NCI-H345 (cell line): ENCODE measurements at places on chromosomes 5 and 9.

DNA sequence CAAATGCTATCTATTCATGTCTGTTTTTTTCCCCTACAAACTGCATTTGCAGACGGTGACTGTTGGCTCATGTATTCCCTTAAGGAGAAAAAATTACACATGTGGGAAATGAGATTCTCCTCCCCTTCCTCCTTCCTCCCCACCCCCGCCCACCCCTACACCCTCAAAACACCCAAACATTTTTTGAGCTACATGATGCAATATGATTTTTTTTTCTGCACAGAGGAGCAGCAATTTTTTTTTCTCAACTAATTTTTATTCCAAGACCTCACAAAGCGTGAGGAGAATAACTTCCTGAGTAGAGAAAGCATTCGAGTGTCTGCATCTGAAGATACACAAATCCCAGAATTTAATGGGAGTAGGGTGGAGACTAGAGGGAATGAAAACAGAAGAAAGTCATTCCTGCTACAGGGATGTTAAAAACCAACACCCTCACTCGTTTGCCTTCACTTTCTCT, 118.1 kb downstream of the PRDM6 start:
- no peak for DNase-seq

GRCh38 chr5:177233206-177233605, 70.3 kb downstream of the RAB24 start:
- no peak for DNase-seq

GRCh38 chr9:116190637-116191396, 37.2 kb downstream of the PAPPA start:
- DNase-seq: no peak

DNA sequence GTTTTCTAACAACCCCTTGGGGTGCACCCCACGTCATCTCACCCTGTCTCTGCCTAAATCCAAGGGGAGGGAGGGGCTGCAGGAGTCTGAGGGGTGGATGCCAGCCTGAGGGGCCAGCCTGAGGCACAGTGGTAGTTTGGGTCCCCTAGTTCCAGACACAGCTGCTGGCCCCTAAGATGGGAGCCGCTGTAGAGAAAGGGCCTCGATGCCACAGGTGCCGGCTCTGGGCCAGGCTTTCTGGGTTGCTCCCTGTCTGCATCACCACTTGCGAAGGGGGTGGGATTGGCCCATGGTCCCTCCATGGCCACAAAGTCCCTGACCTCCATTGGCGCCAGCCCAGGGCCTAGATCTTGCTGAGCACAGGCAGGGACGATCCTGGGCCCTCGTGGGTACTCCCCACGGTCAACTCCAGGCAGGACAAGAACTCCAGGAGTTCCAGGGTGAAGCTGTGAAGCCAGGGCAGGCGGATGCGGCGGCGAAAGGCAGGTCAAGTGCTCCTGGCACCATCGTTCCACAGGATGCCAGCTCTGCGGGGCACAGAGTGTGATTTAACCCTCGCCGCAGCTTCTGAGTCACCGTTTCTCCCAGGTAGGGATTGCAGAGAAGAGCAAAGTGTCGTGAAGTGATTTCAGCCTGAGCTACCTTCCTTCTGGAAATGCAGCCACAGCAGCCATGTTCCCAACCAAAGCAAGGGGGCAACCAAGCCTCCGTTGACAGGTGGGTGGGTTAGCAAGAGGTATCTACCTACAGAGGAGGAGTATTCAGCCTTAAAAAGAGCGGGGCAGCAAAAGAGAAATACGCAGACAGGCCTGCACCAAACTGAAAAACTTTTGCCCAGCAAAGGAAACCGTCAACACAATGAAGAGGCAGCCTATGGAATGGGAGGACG, 41.6 kb upstream of the EXOC3 start:
- DNase-seq: no peak

- no peak for DNase-seq
These were observed 7.5 kb upstream of the RAPGEF1 start for GRCh38 chr9:131747352-131747751.

DNA sequence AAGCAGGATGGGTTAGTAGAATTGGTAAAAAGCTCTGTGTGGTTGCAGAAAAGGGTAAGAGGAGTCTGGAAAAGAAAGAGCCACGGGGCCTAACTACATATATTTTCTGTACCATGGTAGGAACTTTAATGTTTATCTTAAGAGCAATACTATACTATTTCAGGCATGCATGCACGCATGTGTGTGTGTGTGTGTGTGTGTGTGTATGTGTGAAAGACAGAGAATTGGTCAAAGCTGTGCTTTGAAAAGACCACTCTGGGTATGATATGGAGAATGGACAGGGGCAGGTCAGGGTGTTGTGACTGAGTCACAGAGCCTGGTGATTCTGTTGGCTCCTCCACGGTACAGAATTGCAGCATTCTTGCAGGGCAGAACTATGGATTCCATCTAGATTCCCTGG, 339.3 kb downstream of the SLIT3 start:
- no peak for DNase-seq

DNA sequence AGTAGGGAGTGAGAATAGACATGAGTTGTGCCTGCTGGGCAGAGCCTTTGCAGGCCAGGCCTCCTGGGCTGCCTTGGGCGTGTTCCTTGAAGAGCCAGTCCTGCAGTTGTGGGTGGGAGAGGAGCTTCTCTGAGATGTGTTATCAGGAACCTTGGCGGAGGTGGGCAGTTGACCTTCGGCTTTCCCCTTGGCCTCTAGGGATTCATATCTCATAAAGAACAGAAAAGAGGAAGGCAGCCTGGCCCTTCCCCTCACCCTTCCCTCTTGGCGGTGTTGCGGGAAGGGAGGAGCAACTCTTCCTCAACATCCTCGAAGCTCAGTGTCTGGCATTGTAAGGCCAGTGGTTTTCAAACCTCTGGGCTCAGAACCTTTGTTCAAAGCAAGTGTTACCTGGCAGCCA, 59.2 kb downstream of the DAPK1 start:
- DNase-seq: no peak

DNA sequence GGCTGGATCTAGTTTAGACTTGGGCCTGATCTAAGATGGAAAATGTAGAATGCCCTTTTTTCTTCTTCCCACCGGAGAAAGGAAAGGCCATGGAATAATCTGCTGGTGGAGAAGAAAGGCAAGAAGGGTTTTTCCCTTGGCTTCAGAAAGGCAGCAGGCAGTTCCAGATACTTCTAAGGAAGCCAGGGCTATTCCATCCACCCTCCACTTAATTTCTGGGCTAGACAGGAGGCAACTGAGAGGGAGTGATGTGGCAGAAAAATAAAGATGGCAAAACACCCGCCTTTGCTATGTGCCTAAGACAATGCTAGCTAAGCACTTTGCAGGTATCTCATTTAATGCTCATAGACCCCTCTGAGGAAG, 9.9 kb downstream of the MYOZ3 start:
- DNase-seq: no peak

DNA sequence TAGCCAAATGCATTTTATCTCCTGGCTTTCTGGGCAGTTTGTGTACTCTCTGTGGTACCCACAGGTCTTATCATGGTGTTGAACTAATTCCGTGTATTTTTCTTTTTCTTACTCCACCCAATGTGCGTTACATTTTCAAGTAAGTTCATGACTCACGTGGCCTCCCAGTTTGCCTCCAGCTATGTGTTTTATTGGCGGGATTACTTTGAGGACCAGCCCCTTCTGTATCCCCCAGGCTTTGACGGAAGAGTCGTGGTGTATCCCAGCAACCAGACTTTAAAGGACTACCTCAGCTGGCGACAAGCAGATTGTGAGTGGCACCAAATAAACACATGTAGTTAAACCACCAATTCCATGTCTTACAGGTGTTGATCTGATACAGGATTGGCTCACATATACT, 3.2 kb downstream of the THG1L start:
- no peak for DNase-seq

DNA sequence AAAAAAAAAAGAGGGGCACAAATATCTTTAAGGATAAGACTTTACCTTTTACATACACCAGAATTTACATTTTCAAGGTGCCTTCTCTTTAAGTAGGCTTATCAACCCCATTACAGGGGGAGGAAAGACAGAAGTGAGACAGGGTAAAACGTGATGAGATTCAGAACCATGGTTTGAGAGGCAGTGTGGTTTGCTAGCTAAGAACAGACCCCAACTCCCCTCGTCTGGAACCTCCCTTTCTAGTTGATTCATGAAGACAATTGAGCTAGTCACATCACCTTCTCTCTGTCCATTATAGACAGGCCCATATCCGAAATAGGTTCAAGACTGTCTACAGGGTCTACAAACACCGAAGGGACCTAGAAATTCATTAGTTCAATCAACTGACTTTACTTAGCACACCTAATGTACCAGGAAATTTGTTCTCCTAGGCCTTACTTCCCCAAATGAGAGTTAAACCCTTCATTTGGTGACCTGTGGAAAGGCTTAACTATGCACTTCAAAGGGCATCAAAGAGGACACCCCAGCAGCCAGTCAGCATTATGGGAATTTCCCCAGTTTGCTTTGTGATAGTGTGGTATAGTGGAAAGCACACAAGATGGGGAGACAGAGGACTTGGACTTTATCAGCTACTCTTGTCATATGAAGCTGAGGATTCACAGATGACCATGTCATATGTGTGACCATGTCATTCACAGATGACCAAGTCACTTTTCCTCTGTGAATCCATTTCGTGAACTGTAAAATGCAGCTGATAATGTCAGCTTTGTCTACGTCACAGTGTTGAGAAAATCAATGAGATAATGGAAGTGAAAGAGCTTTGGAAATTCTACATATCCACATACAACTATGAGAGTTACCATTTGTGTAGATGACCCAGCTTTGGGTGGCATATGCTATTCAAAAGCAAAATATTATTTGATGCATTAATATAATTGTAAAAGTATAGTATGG, 40.2 kb upstream of the CYFIP2 start:
- no peak for DNase-seq

DNA sequence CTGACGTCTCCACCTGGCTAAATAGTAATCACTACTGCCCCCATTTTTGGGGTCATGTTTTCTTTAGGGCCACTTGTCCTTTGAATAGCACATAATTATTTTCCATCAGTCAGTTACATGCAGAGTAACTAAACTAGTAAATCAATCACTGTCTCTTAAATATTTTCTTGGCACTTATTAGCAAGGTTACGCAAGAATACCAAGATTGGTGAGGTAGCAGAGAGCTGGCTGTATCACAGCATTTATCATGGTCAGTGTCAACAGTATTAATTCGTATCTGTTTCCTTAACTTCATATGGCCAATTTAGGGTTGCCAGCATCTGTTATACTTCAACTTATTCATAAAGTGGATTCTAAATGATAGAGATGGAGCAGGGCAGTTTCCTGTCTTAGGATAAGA, 346.8 kb upstream of the FAM174A start:
- DNase-seq: no peak

DNA sequence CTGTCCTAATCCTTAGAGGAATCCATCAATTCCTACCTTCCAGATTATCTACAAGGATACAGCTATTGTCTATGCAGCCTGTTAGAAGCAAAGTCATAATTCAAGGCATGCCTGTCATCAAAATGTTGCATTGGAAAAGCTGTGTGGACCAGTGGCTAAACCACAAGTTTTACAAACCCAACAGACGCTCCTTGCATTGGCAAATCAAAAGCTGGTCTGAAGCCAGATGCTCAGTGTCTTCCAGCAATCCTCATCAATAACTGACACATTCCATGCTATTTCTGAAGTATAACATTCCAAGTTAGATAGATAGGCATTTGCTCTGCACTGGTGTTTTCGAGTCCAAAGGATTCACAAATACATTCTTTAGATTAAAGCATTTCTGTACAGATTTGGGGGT, 213.6 kb downstream of the EBF1 start:
- DNase-seq: no peak

GRCh38 chr5:32156635-32157034, 17.5 kb downstream of the GOLPH3 start:
- DNase-seq: no peak

GRCh38 chr9:130548103-130548502, 31.3 kb upstream of the FUBP3 start:
- DNase-seq: no peak

DNA sequence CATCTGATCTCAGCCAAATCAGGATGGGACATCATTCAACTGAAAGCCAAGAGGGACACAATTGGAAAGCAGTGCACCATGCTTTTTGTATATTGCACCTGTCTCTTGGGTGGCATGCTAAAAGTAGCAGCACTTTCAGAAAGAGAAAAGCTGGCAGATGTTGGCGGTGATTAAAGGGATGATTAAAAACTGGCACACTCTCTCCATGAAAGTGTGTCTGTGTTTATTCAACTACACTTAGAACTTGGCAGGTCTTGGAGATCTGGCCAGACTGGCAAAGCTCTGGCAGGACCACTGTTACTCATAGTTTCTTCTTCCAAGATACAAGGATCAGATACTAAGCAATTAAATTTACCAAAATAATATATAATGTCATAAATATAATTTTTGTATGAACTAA, 112.9 kb upstream of the ELAVL2 start:
- no peak for DNase-seq

- no peak for DNase-seq
These were observed 5.3 kb downstream of the LHX6 start for GRCh38 chr9:122223435-122223834.

GRCh38 chr9:136671646-136672430, 9.1 kb downstream of the EGFL7 start:
- peak; percentile 28 for DNase-seq

- peak; percentile 72 for DNase-seq
These were observed 185.9 kb downstream of the MSX2 start for GRCh38 chr5:174910245-174910737.

DNA sequence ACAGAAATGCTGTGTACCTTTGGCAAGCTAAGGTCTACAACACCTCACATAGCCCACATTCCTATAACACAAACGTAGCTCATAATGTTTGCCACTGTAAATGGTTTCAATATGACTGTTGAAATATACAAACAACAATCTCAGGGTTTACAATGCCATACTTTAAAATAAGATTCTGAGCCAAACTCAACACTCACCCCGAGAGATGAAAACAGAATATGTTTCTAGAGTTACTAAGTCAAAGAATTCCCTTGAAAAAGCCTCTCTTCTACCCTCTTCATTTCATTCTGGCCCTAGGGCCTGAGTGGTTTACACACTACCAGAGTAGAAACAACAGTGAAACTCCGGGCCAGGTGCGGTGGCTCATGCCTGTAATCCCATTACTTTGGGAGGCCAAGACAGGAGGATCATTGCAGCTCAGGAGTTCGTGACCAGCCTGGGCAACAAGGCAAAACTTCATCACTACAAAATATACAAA, 72.6 kb downstream of the MYO10 start:
- no peak for DNase-seq

- no peak for DNase-seq
These were observed 6.5 kb upstream of the AK1 start for GRCh38 chr9:127883959-127884358.

DNA sequence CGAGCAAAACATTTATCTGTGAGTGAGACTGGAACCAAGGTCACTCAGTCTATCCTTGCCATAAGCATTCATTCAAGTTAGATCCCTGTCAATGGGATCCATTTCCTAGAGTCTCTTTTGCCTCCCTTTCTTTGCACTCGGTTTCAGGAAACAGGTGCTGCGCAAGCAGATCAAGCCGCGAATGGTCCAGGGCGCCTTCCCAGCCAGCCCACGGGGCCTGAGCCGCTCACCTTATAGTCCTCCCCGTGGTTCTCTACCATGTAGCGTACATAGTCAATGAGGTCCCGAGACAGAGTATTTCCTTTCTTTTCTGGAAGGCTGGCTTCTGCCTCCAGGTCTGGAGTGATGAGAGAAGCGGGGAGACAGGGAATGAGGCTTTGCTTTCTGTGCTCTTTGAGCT, 3.4 kb downstream of the NOP16 start:
- DNase-seq: no peak
